ENCODE measurements at places on chromosomes 12 and 14.

GRCh38 chr12:99287136-99287535 lies 360.4 kb upstream of the GARIN6 start:
- H3K4me1 ChIP-seq = no peaks in the 10 kb centered on the region
- no peaks in the 10 kb centered on the region for H3K36me3 ChIP-seq
- H3K4me3 ChIP-seq = no peak overlapping the region
- DNase-seq = peak; percentile 63
- H3K27me3 ChIP-seq = no peaks in the 10 kb centered on the region

DNA sequence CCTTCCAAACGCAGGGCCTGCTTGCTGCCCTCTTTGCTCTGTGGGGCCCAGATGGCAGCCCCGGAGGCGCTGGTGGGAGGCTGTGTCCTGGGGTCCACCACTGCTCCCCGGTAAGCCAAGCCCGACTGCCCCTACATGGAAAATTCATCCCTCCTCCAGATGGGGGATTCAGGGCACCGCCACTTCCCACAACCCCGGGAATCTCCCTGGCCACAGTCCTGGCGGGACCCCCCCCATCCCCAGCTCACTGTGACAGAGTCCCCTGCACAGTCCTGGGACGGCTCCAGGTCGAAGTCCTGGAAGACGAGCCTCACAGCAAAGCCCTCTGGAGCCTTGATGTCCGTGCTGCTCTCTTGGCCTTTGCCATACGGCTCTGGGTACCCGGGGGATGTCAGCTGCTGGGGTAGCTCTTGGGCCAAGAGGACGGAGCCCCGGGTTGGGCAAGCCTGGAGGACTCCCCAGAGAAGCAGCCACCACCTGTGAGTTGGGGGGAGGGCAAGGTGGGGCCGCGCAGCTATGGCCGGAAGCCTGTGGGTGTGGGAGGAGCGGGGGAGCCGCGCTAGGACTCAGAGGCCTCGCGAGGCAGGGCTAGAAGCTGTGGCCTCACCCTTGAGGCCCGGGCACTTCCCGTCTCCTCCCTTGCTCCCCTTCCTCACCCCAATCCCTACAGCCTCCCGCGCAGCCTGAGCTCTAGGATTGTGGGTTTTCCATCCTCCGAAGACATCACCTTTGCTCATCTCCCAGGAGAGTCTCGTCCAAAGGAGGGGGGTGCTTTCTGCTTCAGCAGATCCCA lies 815 bp downstream of the C1RL start:
- H3K36me3 ChIP-seq = no peaks in the 10 kb centered on the region
- peaks cover 23% of the 10 kb centered on the region for H3K27me3 ChIP-seq
- DNase-seq = peak; percentile 90
- no peaks in the 10 kb centered on the region for H3K4me1 ChIP-seq
- H3K4me3 ChIP-seq = peak overlapping the region; percentile 80

- H3K4me1 ChIP-seq = peaks cover 7% of the 10 kb centered on the region
- DNase-seq = no peak
- H3K27me3 ChIP-seq = no peaks in the 10 kb centered on the region
- H3K4me3 ChIP-seq = no peak overlapping the region
- H3K27ac ChIP-seq = no peak overlapping the region
- H3K36me3 ChIP-seq = no peaks in the 10 kb centered on the region
These were observed 817 bp upstream of the KRT4 start for GRCh38 chr12:52814710-52815155.

- no peak overlapping the region for H3K4me3 ChIP-seq
- no peaks in the 10 kb centered on the region for H3K4me1 ChIP-seq
- no peak for DNase-seq
- H3K36me3 ChIP-seq = no peaks in the 10 kb centered on the region
These were observed 31.4 kb upstream of the AMN start for GRCh38 chr14:102891111-102891510.

DNA sequence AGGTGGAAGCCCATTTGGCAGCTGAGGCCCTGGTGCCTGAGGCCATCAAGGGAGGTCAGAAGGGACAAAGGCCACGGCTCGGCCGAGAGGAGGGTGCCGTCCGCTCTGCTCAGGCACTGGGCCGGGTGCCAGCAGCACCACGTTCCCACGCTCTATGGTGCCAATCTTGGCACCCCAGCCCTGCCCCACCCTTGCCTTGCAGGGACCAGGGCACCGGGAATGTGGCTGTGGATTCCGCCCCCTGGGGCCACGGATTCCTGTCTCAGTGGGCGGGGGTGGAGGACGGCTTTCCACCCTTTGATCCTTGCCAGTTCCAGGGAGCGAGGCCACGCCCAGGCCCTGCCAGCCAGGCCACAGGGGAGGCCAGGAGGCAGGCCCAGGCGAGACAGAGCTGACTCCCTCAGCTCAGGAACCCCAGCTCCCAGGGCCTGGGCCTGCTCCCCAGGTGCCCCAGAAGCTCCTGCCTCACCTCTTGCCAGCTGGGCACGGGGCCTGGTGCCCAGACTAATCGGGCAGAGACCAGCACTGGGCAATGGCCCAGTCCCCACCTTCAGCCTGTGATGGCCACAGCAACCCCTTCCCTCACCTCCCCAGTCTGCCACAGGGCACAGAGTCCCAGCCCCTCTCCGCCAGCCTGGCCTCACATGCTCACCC lies 26.4 kb upstream of the GPR132 start:
- no peak overlapping the region for H3K4me3 ChIP-seq
- H3K27ac ChIP-seq = no peak overlapping the region
- peaks cover 10% of the 10 kb centered on the region for H3K4me1 ChIP-seq
- peaks cover 32% of the 10 kb centered on the region for H3K27me3 ChIP-seq
- peak; percentile 48 for DNase-seq
- no peaks in the 10 kb centered on the region for H3K36me3 ChIP-seq

GRCh38 chr14:77230914-77231313 lies 40.1 kb downstream of the NGB start:
- DNase-seq = no peak
- no peaks in the 10 kb centered on the region for H3K27me3 ChIP-seq
- no peak overlapping the region for H3K27ac ChIP-seq
- no peaks in the 10 kb centered on the region for H3K4me1 ChIP-seq
- no peaks in the 10 kb centered on the region for H3K36me3 ChIP-seq
- no peak overlapping the region for H3K4me3 ChIP-seq

Measured in endodermal cell (in vitro differentiated cells).